Occipital lobe (tissue), 3 donors: ENCODE measurements at places on chromosomes 3 and 15. TPM values are rescaled to one million over a fixed set of nuclear protein-coding genes. Genes with fewer than 3 reads are reported as not detected.

The LRRIQ4 gene
- total RNA-seq = 0.31 TPM

The AP2M1 gene
- total RNA-seq = 263 TPM

The UPK1B gene
- 0.16 TPM for total RNA-seq

The RPP14 gene
- 14.2 TPM for total RNA-seq

The CPNE9 gene
- total RNA-seq = 0.31 TPM

The HDC gene
- total RNA-seq = not detected

The GOLGA8J gene
- total RNA-seq = not detected

The SPRED1 gene
- total RNA-seq = 77.4 TPM

The WHAMM gene
- 4.5 TPM for total RNA-seq

The PLA2G4D gene
- not detected for total RNA-seq

The SERINC4 gene
- not detected for total RNA-seq

The TERC gene
- total RNA-seq = 102 TPM

GRCh38 chr15:100353449-100353848 is 11.7 kb upstream of the ADAMTS17 start:
- no peak for DNase-seq

DNA sequence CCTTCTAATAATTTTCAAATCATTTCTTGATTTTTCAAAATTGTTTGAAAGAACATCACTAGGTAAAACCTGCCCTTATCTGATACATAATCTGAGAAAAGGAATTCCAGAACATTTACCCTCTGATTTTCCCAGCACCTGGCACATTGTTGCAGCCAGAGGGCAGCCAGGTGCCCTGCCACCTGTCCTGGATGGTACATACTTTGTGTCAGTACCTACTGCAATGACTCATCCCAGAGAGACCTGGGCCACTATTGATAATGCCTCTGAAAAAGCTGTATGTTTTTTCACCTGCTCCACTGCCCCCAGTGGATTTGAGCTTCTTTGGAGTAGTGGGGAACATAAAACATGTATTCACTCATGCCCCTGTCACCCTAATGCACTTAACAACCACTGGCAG is 648.9 kb upstream of the GBE1 start:
- no peak for DNase-seq

- no peak for DNase-seq
These were observed 9.8 kb downstream of the ARPP19 start for GRCh38 chr15:52559022-52559421.

DNA sequence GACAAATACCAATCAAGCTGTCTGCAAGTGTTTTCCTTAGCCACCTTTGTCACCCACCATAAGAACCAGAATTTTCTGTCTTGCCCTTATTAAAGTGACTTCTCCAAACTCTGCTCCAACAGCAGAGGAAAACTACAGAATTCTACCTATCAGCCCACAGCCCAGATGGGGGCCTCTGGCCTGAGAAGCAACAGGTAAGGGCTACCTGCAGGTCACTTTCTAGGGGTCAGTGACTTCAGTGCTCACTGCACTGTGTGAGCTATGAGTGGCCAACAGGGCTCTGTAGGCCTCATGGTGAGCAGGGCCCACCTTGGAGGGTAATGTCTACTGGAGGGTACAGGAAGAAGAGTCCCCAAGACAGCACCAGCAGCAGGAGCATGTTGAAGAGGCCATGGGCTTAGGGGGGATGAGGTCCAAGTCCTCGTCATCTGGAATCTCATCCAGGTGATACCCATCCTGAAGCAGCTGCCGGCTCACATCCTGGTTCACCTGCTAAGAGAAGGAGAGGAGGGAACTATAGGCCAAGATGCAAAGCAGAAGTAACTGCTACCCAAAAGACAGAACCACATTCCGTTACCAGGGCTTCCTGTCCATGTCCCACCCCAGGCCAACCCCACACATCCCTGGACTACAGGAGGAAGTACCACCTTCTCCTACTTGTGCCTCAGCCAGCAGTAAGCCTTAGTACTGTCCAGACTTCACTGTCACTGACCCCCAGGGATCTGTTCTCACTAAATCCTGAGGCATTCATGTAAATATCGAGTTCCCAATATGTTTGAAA is 4.2 kb downstream of the FAM219B start:
- no peak for DNase-seq

- no peak for DNase-seq
These were observed 8.4 kb downstream of the CSPG4 start for GRCh38 chr15:75704263-75704615.
